Stimulated activated CD8-positive, alpha-beta memory T cell treated with anti-CD3 and anti-CD28 coated beads, Interleukin-4, amount 100 ng/mL, for 4 hours (primary cell): ENCODE measurements at places on chromosomes 11 and 22.

GRCh38 chr11:72735495-72736027, 16.6 kb downstream of the ARAP1 start:
- DNase-seq, result no peak

DNA sequence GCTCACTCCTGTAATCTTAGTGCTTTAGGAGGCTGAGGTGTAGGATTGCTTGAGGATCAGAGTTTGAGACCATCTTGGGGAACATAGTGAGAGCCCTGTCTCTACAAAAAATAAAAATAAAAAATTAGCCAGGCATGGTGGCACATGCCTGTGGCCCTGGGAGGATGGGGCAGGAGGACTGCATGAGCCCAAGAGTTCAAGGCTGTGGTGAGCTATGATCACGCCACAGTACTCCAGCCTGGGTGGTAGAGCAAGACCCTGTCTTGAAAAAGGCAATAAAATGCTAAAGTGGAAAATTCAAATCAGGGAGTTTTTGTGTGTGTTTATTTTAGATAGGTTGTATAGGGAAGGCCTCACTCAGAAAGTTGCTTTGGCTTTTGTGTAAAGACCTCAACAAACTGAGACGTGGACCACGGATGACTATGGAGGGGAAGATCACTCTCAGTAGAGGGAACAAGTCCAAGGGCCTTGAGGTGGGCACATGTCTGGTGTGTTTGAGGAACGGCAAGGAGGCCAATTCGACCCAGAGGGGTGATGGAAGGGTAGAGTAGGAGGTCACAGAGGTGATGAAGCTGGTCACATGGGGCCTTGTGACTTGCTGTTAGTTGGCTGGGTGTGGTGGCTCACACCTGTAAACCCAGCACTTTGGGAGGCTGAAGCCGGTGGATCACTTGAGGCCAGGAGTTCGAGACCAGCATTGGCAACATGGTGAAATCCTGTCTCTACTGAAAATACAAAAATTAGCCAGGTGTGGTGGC, 35.7 kb downstream of the WEE1 start:
- no peak for DNase-seq

- no peak for DNase-seq
Observed at GRCh38 chr11:31651208-31651607, 141.6 kb downstream of the ELP4 start.

- DNase-seq, result no peak
Observed at GRCh38 chr11:72947229-72947628, 133.0 kb downstream of the ATG16L2 start.

- no peak for DNase-seq
Observed at GRCh38 chr11:65549096-65549495, 9.1 kb downstream of the LTBP3 start.

- DNase-seq, result no peak
Observed at GRCh38 chr11:35373284-35373933, 45.9 kb downstream of the SLC1A2 start.

DNA sequence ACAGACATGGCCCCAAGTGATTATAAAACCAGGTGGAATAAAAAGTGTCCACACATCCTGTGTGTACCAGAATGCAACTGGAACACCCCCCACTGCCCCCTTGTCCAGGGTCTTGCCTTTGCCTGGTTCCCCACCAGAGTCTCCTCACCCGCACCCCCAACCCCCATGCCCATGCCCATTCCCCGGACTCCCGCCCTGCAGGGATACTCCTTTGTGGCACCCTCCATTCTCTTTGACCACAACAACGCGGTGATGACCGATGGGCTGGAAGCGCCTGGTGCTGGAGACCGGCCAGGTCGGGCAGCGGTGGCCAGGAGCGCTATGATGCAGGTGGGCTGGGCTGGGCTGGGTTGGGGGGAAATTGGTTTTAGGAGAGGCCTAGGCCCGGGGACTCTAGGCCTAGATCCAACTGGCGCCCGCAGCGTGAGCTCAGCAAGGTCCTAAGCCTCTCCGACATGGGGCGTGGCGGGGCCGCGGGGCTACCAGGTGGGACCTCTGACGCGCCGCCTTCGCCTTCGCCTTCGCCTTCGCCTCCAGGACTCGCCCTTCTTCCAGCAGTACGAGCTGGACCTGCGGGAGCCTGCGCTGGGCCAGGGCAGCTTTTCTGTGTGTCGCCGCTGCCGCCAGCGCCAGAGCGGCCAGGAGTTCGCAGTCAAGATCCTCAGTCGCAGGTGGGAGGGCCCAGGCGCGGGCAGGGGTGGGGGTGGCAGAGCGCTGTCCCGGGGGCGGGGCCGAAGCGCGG, 9.1 kb downstream of the RPS6KA4 start:
- no peak for DNase-seq

- DNase-seq, result no peak
Observed at GRCh38 chr22:31605851-31606585, 56.0 kb downstream of the PISD start.

DNA sequence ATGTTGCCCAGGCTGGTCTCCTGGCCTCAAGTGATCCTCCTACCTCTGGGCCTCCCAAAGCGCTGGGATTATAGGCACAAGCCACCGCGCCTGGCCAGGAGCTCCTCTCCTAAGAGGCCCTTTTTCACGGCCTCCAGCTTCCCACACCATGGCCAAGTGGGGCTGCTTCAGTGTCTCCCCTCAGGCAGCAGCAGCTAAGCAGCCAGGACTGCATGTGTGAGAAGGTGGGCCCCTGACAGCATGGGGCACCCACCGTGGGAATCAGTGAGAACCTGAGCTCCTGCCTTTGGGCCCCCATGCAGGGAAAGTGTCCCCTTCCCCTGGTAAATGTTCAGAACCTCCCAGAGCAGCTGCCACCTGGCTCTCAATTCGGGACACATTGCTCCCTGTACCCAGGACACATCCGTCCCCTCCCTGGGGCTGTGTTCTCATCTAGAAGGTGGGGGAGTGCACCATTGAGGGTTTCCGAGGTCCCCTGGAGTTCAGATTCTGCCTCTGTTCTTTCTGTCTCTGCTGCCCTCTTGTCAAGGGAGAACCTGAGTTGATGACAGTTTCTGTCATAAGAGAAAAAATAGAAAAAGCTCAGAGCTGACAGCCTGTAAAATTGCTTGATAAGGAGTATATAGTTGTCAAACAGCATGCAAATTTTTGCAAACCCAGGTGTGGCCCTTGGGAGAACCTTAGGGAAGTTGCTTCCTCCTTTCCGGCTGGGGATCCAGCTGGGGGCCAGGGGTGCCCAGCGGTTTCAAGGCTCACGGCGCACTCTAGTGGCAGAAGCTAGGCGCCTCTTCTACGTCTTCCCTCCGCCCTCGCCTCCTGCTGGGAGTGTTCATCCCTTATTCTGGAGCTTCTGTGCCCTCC, 29.7 kb downstream of the FAM83F start:
- DNase-seq, result peak; percentile 30

DNA sequence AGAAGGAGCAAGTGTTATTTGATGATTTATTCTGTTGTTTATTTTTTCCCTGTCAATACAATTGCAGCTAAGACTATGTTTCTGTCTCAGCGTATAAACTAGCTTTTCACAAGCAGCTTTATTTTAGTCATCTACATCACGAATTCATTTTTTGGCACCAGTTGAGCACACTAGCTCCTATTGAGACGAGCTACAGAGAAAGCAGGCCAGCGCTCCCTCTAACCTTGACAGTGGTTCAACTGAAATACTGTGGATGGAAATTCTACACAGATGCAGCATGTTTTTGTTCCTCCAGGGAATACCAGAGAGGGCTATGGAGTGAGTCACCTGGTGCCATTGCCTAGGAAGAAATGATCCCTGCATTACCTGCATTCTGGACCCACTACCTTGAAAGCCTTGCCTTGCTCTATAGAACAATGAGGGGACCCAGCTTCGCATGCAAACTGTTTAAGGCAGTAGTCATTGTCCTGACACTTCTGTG, 108.2 kb upstream of the ARHGAP42 start:
- no peak for DNase-seq

GRCh38 chr11:1425006-1425405, 35.3 kb downstream of the BRSK2 start:
- DNase-seq, result no peak

GRCh38 chr11:78314762-78315161, 102.9 kb downstream of the GAB2 start:
- DNase-seq, result no peak

- no peak for DNase-seq
Observed at GRCh38 chr11:122998727-122999366, 17.2 kb upstream of the BSX start.

GRCh38 chr11:126115816-126116331, 53.2 kb upstream of the CDON start:
- DNase-seq, result no peak

GRCh38 chr22:44211946-44212930, 31.5 kb downstream of the PARVG start:
- DNase-seq, result no peak

DNA sequence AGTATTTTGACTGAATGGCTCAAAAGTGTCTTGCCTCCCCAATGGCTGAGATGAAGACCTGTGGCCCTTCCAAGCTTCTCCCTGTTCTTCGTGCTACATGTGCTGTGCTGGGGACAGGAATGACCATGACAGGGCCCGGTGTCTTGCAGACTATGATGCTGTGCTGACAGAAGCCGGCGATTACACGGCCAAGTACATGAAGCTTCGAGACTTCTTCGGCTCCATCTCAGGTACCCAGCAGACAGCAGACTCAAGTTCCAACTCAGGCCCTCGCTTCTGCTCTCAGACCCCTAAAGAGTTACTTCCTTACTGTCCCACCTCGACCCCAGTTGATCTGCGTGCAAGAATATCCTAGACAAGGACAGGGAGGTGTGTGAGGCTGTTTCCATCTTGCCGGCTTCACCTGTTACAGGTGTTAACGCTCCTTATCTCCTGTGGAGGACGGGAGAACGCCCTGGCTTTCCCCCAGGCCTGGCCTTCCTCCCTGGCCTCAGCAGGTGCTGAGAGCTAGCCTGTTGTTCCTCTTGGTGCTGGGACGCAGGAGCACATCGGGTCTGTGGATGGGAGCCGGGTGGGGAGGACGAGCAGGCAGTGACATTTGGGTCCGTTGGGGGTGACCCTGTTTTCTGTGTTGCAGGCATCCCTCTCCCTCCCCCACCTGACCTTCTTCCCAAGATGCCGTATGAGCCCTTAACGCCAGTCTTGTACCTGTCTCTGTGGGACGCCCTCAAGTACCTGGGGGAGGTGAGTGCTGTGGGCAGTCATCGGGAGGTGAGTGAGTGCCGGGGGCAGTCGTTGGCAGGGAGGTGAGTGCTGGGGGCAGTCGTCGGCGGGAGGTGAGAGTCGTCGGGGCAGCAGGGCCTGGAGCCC, 38.1 kb downstream of the GLB1L2 start:
- DNase-seq, result no peak

DNA sequence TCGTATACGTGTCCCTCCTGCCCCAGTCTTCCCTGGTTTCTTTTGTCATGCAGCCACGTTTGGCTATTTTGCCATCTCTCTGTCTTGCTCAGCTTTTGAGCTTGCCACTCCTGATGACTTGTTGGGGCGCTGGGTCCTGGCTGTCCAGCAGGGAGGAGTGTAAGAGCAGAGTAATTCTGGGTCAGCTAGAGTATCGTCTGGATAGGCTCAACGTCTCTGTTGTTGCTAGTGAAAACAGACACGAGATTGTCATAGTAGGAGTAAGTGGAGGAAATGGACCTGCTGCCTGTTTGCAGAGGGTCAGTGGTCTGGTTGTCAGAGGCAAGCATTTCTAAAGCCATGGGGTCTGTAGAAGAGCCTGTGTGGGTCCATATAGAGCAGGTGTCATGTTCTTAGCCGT, 83.0 kb downstream of the PPP6R3 start:
- DNase-seq, result no peak

DNA sequence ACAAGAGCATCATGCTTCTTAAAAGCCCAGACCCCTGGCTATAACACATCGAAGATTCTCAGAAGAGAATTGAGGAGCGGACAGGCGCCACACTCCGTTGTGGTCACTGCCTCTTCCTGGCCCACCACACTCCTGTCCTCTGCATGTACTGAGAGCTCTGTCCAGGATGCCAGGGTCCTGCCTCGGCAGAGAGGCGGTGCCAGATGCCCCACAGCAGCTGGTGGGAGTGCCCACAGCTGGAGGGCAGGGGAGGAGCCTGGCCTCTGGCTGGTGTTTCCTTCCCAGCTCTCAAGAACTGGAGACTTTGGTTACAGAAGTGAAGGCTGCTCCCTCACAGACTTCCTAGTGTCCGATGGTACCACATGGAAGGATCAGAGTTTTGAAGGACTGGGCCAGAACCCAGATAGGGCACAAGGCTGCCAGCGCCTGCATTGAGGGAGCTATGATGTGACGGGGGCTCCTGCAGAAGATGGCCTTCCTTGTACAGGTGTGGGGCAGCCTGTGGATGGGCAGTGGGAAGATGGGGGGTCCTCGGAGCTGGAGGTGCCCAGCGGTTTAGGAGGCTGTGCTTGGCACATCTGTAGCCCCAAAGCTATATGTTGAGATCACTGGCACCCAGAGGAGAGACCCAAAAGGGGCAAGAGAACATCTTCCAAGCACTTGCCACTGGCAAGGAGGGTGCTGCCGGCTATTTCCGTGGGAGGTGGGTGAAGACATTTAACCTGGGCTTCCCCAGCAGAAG, 19.4 kb downstream of the RSPH14 start:
- DNase-seq, result no peak

- DNase-seq, result no peak
Observed at GRCh38 chr11:9038541-9038940, 34.7 kb upstream of the NRIP3 start.

- DNase-seq, result no peak
Observed at GRCh38 chr11:85774256-85775101, 36.5 kb downstream of the SYTL2 start.
